ENCODE measurements at places on chromosomes 13 and 19. TPM values are rescaled to one million over a fixed set of nuclear protein-coding genes. Genes with fewer than 3 reads are reported as not detected.

Gene SOHLH2
- total RNA-seq = not detected

Gene DLEU7
- total RNA-seq = not detected

Gene CABP5
- total RNA-seq = not detected

DNA sequence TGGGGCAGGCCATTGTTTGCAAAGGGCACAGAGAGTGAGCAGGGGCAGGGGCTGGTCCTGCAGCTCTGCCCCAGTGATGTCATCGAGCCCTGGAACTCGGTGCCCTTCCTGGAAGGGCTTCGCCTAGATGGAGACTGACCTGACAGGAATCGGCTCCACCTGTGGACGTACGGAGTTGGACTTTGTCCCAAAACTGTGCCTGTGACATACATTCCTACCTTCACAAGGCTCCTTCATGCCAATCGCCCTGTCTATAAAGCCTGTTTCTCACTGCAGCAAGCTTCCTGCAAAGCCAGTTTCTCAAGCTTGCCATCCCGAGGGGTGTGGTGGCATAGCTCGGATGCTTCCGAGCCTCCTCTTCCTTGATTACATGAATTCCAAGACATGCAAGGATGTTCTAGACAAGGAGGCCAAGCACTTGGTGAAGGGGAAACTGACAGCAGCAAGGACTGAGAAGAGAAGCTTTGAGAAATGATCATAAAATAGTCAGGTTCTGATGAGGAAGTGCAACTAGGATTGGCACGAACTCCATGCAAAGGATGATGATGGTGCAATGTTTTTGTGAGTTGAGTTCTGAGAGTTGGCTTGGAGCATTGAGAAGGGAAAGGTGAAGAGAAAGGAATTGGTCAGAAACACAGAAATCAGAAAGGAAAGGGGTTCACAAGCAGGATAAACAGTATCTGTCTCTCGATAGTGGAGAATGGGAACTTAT, 73.6 kb upstream of the STK24 start:
- no peak for DNase-seq

Gene IRF3
- total RNA-seq = 78.3 TPM

DNA sequence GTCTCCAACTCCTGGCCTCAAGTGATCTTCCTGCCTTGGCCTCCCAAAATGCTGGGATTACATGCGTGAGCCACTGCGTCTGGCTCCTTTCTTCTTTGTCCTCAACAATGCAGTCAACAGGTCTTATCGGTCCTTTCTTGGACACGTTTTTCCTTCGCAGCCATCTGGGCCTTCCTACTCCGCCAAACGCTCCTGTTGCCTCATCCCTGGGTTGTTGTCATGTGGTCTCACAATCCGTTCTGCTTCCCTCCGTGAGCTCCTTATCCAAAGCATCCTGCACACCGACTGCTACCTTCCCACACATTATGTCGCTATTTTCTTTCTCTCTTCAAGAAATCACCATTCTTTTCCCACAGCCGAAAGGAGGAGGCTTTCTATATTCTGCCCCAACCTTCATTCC, 306.8 kb downstream of the DCLK1 start:
- DNase-seq = no peak

Gene ZNF71
- total RNA-seq = 8.8 TPM

Gene TJP3
- total RNA-seq = 3.8 TPM

Gene KLF1
- 0.51 TPM for total RNA-seq

DNA sequence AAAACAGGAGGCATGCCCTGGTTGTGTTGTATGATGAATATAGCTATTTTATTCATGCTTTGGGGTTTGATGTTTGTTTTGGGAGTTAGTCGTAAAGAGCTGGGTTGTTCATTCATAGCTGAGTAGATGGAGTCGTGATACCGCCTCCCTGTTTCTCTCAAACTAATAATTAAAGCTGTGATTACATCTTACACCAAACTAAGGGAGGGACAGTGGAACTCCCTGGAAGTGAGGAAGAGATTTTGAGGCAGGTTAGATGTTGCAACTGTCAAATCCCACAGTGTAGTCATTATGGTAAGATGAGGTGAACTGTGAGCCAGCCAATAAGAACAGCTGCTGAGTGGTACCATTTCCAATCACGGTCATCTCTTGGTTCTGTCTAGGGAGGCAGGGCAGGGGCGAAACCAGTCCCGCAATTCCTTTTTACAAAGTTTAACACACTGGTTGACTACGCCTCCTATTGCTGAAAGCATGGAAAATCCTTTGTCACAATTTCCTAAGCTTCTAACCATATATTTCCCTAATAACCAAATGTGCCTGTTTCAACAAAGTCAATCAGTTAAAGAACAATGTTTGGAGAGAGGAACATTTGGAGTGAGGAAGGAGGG, 207.6 kb upstream of the SERP2 start:
- no peak for DNase-seq

DNA sequence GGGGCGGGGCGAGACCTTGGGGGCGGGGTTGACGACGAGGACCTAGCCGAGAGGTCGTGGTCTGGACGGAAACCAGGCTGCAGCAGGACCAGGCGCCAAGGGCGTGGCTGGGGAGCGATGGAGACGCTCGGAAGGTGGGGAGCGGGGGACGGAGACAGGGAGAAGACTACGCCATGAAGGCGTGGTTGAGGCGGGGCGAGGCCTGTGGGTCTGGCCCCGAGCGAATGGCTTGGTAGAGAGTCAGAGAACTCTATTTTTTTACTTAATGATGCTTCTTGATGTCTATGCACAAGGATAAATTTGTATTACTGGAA, 674 bp upstream of the FBXL12 start:
- DNase-seq = no peak

- no peak for DNase-seq
Observed at GRCh38 chr13:51729866-51730553, 74.0 kb downstream of the DHRS12 start.

DNA sequence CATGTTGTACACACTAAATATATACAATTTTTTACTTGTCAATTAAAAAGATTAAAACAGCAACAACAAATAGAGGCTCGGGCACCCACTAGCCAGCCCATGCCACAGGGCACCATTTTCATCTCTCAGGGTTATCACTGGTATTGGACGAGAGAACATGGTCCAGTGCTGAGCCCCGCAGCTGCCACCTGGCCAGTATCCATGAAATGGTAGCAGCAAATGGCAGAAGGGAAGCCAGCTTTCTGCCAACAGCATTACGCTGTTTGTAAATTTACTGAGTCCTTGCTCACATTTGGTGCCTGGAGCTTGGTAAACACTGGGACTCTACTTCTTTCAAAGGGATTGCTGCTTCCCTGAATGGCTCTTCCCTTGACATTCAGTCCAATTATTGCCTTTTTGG, 87.9 kb upstream of the WASF3 start:
- DNase-seq = no peak
